ENCODE measurements at places on chromosomes 16 and 17.

GRCh38 chr17:50638606-50638965 is 3.9 kb downstream of the ABCC3 start:
- DNase-seq = peak; percentile 86

- DNase-seq = no peak
These were observed 15.0 kb downstream of the PAFAH1B1 start for GRCh38 chr17:2608350-2608913.

DNA sequence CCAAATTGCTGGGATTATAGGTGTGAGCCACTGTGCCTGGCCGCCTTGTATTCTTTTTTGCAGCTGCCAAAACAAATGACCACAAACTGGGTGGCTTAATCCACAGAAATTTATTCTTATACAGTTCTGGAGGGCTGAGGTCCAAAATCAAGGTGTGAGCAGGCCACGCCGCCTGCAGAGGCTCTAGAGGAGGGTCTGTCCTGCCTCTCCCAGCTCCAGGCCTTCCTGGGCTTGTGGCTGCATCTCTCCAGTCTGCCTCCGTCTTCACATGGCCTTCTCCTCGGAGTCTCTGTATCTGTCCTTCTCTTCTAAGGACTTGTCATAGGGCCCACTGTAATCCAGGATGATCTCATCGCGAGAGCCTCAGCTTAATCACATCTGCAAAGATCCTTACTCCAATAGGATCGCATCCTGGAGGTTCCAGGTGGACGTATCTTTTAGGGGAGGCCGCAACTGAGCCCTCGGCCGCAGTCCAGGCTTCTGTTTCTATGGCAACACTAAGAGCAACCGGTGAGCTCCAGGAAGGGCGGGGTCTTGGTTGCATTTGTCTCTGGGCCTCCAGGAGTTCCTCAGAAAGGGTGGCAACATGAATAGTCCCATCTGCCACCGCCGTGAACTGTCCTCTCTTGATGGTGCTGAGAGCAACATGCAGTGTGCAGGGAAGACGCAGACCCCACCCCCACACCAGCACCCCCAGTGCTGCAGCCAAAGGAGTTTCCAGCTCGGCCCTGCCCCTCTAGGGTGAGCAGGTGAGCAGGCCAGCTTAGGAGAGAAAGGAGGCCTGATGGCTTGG is 29.5 kb upstream of the CREBBP start:
- DNase-seq = no peak

GRCh38 chr16:78340590-78340989 is 241.1 kb downstream of the WWOX start:
- DNase-seq = no peak
